HL-60 (cell line): ENCODE measurements at places on chromosomes 2 and 18.

DNA sequence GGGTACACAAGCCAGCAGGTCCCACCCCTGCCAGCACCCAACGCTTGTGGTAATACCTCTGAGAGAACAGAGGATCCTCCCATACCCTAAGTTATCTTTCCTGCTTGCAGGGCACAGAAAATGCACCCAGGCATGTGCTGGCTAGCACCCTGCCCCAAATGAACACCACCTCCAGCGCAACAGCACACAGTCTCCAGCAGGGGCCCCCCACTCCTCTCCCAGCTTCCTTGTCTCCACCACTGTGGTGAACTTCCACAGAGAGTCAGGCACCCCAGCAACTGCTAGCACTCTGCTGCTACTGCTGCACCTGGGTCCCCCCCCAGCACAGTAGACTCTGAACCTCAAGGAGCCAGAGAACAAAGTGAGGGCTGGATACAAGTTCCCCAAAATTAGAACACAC is 216.8 kb upstream of the CNTNAP5 start:
- no peak for DNase-seq

GRCh38 chr2:197037863-197038398 is 111.4 kb upstream of the PGAP1 start:
- no peak for DNase-seq

- DNase-seq: no peak
Observed at GRCh38 chr2:46748735-46749531, 166.7 kb downstream of the MCFD2 start.

DNA sequence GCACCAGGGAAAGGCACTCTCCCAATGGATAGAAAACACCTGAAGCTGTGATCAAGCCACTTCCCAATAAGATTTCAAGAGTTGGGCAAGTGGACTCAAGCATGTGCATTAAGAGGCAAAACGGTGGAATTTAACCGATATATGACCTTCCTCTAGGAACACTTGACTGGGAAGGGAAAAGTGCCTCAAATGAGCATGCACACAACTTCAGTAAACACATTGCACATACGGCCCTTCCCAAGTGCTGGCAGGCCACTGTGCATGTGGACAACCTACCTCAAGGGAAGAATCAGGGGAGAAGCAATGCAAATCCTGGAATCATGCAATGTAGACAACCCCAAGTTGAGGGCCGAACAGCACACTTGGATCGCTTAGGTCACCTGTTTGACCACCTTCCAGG is 23.9 kb upstream of the SH3RF3 start:
- DNase-seq: no peak

DNA sequence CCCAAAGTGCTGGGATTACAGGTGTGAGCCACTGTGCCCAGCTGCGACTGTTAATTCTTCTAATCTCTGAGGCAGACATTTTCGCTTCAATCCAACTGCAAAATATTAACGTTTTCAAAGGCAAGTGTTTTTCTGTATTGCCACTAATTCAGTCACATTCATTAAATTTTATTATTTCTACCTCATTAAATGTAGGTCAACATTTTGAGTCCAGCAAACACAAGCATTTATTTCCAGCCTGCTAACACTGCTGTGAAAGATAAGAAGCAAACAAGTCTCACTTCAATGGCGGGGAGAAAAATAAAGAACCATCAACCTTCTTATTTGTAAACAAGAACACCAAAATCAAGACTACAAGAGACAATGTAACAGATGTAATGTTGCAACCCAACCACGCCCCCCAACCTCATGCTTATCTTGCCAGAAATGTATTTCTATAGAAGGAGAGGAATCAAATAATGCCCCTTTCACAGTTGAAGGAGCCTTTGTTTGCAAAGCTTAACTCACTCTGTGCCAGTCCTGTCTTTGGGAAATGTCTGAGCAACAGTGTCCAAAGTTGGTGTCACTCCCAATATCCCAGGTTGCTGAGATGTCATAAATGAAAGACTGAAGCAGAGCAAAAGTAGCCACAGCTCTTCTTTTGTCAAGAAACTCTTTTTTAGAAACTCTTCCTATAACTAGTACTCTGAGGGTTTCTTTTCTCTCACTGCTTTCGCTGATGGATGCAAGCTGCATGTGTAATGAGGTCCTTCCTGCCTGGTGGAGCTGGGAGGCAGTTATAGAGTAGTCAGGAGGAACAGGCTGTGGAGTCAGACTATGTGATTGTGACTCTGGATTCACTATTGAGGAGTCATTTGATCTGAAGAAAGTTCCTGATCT is 8.6 kb downstream of the DOCK10 start:
- DNase-seq: no peak

DNA sequence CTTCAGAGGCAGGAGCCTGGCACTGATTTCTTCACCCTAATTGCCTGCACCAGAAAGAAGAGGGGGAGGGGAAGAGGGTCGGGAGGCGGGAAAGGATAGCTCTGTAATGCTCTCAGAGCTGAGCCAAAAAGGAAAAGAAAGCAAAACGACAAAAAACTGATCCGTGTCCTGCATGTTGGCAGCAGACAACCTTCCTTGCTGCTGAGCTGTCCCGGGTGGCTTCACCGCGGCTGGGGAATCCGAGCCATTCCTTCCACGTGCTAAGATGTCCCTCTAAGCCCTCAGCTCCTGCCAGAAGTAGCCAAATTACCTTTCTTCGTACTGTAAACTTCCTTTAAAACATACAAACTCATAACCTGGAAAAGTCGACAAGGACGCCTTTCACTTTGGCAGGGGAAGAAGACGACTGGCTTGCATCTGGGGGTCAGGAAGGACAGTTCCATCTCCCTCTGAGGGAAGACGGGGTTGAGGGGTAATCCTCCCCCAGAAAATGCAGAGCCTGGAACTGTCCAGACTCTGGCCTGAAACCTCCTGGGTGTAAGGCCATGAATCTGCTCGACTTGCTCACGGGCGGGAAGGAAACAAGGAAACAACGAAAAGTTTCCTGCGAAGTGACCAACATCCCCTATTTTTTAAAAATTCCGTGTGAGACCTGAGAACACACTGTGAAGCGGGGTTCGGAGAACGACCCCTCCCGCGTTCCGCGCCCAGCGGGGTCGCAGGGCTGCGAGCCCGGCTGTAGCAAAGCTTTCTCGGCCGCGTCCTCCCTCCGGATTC is 7.7 kb downstream of the OTX1 start:
- no peak for DNase-seq

DNA sequence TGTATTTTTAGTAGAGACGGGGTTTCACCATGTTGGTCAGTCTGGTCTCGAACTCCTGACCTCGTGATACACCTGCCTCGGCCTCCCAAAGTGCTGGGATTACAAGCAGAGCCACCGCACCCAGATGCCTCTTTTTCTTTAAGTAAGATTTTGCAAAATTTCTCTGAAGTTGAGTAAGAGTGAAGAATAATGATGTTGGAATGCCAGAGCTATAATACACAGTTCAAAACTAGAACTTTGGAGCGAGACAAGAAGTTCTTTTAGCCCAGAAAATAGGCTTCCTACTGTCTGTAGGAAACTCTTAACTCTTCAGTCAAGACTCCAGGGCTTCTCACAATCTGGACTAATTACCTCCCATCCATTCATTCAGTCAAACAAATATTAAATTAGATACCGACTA is 51.4 kb downstream of the MARCHF4 start:
- no peak for DNase-seq

GRCh38 chr2:239938651-239939486 is 86.3 kb downstream of the NDUFA10 start:
- DNase-seq: no peak

DNA sequence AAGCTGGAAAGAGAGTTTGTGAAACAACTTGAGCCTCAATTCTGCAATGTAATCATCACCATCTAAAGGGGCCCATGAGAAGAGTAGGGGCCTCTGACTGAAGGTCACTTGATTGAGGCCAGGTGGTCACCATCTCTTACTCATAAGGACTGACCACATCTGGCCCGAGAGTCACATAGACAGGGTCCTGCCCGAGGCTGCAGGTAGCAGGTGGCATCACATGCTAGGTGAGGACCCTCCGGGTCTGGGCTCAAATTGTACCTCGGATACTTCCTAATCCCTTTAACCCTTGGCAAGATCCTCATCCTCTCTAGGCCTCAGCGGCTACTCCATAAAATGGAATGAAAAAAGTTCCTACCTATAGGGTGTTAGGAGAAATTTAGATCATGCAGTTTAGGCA is 16.7 kb downstream of the FHL2 start:
- no peak for DNase-seq

DNA sequence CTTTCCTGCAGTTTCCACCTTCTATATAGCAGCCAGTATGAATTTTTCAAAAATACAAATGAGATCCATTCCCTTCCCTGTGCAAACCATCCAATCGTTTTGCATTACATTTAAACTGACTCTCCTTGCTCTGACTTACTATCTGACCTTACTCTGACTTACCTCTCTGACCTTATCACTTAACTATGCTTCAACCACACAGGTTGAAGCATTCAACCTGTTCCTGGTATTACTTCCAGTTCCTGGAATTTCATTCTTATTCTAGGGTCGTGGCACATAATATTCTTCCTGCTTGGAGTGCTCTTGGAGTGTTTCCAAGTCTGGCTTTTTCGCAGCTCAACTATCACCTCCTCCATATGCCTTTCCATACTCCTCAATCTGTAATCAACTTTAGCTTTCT is 850.6 kb upstream of the CHAC2 start:
- DNase-seq: no peak

DNA sequence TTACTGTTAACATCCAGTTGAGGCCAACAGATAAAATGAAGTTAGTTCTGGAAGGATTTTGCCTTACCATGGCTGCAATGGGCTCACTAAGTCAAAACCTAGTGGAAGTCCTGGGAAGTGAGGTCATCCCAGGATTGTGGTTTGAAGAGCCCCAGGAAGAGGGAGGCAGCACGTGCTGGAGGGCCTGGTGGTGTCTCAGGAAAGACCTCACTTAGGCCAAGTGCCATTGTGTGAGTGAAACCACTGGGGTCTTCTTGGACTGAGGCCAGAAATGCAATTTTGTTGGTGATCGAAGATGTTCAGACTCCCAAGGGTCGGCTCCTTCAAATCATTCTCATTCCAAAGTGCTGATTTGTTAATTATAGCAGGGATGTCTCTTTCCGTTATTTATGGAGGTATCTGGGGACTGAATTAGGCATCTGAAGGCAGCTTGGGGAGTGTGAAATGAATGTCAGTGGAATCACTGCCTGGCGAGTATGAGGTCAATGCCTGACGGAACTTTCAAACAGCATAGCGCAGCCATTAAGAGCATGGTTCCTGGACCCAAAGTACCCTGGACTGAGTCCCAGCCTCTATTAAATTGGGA is 60.0 kb downstream of the IL1R2 start:
- no peak for DNase-seq

GRCh38 chr2:218047536-218048225 is 21.4 kb upstream of the RUFY4 start:
- no peak for DNase-seq

DNA sequence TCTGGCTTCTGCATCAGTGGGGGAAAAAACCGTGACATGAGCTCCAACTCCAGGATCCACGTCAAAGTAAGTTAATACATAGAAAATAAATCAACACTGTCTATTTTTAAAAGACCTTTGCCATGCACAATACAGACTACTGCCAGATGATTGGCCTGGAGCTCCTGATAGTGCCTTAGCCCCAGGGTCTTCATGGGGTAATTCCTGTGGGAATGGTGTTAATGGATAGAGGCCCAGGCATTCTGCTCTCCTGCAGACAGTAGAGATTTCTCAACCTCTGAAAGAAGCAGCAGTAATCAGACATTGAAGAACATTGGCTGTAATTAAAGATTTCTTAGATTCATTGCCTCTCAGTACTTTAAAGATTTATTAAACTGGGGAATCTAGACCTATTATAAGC is 4.3 kb upstream of the PLCL1 start:
- no peak for DNase-seq

DNA sequence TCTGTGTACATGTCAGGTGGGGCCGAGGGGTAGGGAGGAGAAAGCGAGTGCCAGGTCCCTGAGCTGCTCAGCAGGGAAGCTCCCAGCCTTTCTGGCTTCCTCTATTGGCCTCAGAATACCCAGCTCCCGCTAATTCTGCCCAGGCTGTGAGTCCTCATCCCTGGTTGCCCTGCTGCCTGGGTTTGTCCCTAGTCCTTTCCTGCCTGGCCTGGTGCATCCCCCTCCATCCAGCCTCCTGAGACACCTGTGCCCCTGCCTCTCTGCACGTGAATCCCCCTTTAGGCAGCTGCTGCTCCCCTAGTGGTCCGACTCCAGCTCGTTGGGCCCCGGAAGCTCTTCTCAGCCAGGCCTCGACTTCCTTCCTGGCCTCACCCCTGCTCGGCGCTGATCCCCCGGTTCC is 54.6 kb downstream of the INHBB start:
- DNase-seq: no peak

DNA sequence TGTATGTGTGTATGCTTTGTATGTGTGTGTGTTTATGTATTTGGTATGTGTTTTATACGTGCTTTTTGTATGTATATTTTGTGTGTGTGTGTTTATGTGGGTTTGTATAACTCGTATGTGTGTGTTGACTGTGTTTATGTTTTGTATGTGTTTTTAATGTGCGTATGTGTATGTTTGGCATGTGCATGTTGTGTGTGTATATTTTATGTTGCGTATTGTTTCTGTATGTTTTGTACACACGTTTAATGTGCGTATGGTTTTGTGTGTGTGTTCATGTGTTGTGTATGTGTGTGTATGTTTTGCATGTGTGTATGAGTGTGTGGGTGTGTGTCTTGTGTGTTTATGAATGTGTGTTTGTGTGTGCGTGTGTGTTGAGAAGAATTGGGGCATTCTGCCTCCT is 55.2 kb upstream of the NCK2 start:
- no peak for DNase-seq

DNA sequence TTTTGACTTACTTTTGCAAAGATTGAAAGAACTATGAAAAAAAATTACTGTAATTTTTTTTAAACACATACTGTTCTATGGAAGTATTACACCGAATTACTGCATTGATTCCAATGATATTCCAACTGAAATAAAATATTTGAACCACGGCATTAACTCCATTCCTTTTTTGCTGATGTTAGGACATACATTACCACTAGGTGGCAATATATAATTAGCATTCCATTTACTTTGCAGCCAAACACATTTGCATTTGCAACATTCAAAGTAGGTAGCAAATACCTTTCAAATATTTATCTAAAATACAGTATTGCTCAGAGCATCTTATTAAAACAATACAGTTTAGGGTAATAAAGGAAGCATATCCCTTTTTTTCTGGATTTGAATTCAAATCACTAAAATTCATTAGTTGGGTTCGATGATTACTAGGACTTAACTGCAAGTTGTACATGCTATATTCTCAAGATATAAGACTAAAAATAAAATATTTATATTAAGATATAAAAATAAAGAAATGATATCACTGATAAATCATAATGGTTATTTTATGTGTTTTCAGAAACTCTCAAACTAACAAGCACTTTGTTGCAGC is 31.3 kb downstream of the LANCL1 start:
- no peak for DNase-seq

- no peak for DNase-seq
Observed at GRCh38 chr18:48303883-48304282, 105.3 kb downstream of the ZBTB7C start.

DNA sequence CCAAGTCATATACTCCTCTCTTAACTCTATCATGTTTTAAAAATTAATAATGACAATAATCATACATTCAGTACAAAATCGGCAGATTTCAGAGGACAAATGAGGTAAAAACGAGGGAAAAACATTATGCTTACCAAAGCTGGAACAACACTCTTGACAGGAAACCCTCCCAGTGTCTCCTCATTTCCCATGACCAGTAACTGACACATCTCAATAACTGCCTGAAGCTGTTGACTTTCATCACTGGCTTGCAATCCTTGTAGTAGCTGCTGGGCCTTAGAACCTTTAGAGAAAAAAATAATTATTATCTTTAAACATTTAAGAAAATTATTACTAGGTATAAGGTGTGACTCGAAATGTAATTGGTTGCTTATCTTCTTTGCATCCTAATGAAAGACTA is 103.6 kb downstream of the TRIP12 start:
- DNase-seq: no peak
